Hepatocyte (in vitro differentiated cells): ENCODE measurements at places on chromosomes 12 and 14. TPM values are rescaled to one million over a fixed set of nuclear protein-coding genes. Genes with fewer than 3 reads are reported as not detected.
A peak's percentile ranks its signal among the peaks of the same experiment; 100 is the strongest.

DNA sequence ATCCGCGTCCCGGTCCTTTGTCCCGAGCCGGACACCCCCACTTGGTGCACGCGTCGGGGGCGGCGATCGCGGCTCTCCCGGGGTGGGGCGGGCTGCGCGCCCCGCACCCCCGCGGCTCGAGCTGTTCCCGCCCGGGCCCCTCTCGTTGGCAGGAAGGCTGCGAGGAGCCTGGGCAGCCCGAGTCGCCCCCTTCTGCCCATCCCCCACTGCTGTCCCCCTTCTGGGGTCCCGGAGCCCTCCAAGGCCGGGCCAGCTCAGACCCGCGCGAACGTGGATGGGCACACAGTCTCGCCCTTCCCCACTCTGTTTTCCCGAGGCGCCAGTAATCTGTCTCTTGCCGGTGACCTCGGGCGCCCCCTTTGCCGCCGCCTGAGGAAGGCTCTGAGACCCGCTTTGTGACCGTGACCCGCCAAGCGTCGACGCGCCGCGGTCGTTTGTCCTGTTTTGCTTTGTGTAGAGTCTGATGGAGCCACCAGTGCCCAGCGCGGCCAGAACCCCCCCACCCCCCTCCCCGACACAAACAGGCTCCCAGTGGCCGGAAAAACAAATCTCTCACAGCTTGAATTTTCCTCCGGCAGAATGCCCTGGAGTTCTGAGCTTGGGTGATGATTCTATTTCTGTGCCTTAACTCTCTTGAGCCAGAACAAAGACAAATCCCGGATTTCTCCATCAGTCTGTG is 610 bp downstream of the C14orf132 start:
- peak; percentile 38 for DNase-seq
- peak overlapping the region; percentile 96 for H3K4me3 ChIP-seq
- no peaks in the 10 kb centered on the region for H3K36me3 ChIP-seq
- H3K27ac ChIP-seq, result peak overlapping the region; percentile 57

- no peaks in the 10 kb centered on the region for H3K36me3 ChIP-seq
- H3K27me3 ChIP-seq, result no peaks in the 10 kb centered on the region
- peaks cover 5% of the 10 kb centered on the region for H3K4me1 ChIP-seq
- H3K27ac ChIP-seq, result no peak overlapping the region
Measured at GRCh38 chr12:5746036-5746908, 198.8 kb downstream of the ANO2 start.

DNA sequence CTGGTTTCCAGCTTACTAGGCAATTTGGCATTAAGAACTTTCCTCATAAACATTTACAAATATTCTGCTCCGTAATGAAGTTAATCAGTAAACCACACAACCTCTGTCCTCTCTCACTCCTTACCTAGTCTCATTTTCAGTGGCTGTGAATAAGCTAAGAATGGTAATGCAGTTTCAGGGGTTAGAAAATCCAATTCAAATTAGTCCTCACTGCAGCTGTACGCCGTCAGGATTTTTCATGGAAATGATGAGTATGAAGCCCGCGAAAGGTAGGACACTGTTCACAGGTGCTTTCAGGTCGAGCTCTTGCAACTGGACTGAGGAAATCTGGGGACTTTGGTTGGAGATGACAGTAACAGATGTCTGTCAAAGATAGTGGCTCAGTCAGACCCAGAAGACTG is 29.6 kb downstream of the NR1H4 start:
- H3K27me3 ChIP-seq, result no peaks in the 10 kb centered on the region
- H3K27ac ChIP-seq, result peak overlapping the region; percentile 84
- H3K4me1 ChIP-seq, result peaks cover 15% of the 10 kb centered on the region

DNA sequence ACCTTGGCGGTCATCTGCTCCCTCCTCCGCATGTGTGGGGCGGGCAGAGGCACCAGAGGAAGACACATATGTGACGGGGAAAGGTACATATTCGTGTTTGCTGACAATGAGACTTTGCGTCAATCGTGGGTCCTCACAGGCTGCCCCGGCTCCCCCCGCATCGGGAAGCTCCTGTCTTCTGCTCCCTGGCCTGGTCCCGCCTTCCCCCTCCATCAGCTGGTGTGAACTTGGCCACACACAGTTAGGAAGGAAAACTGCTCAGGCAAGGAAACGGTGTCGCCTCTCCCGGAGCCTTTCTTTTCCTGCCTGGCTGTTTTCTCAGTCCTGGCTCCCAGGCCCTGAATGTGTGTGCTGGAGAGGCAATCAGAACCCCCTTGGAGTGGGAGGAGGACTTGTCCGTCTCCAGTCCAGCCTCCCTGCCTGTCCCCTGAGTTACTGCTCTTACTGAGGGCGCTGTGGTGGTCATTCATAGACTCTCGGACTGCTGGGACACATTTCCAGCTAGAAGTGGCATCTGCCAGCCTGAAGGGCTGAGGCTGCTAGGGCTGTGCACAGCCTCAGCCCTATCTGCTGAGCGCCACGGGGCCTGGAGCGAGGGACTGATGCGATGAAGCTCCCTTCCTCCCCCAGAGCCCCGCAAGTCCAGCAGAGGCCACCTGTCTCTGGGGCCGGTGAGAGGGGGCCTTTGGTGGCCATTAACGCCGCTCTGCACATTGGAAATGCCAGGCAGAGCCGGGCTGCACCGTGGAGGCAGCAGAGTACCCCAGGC is 44.2 kb upstream of the TSPAN9 start:
- DNase-seq, result no peak
- no peaks in the 10 kb centered on the region for H3K4me1 ChIP-seq
- no peaks in the 10 kb centered on the region for H3K36me3 ChIP-seq

DNA sequence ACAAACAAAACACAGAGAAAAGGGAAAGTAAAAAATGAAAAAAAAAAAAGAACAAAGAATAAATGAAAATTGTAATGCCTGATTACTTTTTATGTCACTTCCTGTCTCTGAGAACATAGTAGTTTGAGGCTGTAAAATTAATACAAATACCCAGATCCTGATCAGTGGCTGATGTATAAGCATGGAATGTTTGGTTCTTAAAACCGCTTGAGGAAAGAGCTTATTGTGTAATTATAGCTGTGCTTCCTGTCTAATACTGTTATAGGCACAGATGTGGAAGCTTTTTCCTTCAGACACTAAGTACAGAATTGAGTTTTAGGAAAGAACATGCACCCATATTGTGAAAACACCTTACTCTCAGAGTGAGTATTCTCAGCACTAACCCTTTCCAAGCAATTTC is 86.9 kb downstream of the AVPR1A start:
- no peaks in the 10 kb centered on the region for H3K36me3 ChIP-seq
- no peak overlapping the region for H3K4me3 ChIP-seq
- no peaks in the 10 kb centered on the region for H3K4me1 ChIP-seq
- no peak for DNase-seq

SOCS4 gene
- total RNA-seq, result 16.2 and 18.8 TPM in 2 replicates

MYO1H gene
- total RNA-seq, result not detected in 2 replicates

CDKN3 gene
- 11.7 and 17.5 TPM in 2 replicates for total RNA-seq

PRMT5 gene
- total RNA-seq, result 38.9 and 52.2 TPM in 2 replicates
